ENCODE measurements at places on chromosomes 3 and 15.

GRCh38 chr3:157089455-157090221 lies 70.3 kb downstream of the CCNL1 start:
- DNase-seq: no peak

DNA sequence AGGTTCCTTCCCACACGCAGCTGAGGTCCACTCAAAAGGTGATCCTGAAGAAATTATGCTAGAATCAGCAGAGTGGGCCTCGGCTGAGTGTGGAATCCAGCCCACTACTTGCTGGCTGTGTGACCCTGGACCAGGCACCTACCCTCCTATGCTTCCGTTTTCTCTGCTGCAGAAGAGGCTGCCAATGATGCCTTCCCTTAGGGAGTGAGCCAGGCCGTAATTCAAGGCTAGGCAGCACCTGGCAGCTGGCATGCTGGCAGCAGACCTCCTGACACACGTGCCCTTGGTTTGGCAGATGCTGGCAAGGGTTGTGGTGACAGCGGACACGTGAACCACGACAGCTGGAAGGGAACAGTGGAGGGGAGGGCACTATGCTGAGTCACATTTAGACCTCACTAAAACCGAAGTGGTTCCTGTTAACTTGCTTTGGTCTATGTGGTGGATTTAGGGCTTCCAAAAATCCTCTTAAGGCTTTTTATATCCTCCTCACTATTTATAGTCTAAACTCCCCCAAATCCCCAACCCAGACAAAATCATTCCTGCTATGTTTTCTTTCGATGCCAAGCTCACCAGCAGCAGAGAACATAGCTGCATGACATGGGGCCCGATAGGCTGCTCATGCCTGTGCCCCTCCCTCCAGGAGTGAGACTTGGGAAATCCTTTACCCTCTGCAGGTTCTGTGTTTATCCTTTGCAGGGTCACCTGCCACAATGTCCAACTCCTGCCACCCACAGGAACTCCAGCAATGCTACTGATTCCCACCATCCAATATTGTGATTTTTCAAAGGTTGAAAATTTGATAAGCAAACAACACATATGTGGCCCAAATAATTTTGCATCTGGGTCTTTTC lies 10.6 kb upstream of the PCSK6 start:
- DNase-seq: no peak

DNA sequence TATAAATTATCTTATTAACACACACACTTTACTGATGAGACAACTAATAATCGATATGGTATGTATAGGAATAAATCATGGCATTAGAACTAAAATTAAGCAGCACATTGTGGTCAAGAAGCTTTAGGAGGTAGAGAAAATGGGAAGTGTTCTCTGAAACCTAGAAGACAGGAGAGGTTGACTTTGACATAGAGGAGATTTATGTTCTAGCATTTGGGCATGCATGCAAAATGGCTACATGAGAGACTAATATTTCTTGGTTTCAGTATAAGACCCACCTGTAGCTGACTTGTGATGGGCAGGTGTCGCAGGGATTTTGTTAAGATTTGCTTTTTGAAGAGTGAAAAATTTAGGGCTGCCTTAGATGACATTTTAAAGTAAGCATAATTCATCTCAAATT lies 209.7 kb upstream of the POU1F1 start:
- no peak for DNase-seq

GRCh38 chr3:15007681-15008141 lies 57.4 kb downstream of the MRPS25 start:
- DNase-seq: no peak

GRCh38 chr3:39387411-39387975 lies 4.3 kb downstream of the SLC25A38 start:
- no peak for DNase-seq

DNA sequence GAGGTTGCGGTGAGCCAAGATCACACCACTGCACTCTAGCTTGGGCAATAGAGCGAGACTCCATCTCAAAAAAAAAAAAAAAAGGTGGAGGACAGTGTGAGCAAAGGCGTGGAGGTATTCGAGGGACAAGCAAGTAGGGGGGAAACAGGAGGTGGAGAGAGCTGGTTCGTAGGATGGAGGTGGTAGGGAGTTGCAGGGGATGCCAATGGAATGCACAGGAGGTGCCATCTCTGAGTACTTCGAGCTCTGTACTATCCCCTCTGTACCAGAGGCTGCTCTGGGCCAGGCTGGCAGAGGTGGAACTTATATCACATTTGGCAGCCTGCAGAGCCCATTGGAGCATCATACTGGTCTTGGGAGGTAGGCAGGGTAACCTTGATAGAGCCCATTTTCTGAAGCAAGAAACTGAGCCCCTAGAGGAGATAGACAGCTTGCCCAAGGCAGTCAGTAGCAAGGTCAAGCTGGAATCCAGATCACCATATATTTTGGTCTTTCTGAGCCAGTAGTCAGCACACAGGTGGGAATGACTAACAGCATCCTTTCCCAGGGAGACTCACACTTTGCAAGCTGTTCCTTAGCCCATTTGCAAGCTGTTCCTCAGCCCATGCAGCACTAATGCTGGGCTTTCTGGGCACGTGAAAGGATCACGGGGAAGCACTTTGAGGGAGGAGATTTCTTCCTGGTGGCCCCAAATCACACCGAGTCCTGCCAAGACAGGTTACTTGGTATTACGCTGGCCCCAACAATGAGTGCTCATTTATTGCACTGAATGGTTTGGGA lies 9.2 kb upstream of the CCDC33 start:
- DNase-seq: no peak

GRCh38 chr3:174636451-174636850 lies 222.7 kb upstream of the NAALADL2 start:
- no peak for DNase-seq

DNA sequence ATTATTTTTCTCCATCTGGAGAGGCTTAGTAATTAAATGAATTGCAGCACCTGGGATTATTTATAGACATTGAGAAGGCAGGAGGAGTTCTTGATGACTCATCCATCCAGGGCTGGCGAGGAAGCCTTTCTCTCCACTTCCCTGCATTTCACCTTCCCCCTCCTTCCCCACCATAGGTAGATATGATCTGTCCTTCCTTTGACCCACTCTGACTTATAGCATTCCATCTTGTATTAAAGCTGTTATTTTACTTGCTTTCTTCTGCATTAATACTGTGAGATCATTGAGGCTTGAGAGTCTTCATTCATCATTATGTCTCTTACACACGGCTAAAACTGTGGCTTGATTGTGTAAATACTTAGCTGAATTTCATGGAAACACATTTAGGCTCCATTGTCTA lies 288.8 kb downstream of the FEZF2 start:
- no peak for DNase-seq

- no peak for DNase-seq
Measured at GRCh38 chr15:50302581-50302980, 37.1 kb upstream of the HDC start.

DNA sequence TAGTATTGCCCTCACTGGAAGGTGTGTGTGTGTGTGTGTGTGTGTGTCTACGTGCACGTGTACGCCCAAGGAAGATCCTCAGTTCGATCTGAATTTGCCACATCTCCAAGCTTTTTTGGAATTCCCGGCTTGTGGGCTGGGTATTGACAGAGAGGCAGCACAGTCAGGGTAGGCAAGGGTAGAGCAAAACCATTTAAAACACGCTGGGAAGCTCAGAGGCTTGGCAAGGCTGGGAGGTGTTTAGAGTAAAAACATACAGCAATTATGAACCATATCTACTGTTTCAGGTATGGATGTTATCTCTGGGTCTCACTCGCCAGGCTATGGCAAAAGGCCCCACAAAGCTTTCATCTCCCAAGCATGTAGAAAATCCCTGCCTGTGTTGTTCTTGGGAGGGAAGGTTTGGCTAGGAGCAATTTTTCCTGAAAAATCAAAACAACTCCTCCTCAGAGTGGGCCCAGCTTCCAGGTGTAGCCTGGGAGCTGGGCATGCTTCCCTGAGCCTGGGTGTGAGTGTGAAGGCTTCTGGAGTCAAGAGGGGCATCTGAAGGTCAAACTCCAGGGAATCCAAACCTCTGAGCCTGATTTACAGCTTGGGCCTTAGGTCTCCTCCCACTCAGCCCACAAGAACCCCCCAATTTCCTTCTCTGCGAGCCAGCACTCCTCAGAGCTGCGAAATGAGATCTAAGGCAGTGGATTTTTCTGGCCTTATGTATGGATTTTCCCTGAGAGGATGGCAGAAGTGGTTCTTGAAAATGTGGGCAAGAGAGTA lies 244.8 kb upstream of the TPRG1 start:
- DNase-seq: no peak

- no peak for DNase-seq
Measured at GRCh38 chr3:100425316-100425715, 24.0 kb downstream of the LNP1 start.

- DNase-seq: no peak
Measured at GRCh38 chr3:180457225-180457624, 144.7 kb upstream of the TTC14 start.

DNA sequence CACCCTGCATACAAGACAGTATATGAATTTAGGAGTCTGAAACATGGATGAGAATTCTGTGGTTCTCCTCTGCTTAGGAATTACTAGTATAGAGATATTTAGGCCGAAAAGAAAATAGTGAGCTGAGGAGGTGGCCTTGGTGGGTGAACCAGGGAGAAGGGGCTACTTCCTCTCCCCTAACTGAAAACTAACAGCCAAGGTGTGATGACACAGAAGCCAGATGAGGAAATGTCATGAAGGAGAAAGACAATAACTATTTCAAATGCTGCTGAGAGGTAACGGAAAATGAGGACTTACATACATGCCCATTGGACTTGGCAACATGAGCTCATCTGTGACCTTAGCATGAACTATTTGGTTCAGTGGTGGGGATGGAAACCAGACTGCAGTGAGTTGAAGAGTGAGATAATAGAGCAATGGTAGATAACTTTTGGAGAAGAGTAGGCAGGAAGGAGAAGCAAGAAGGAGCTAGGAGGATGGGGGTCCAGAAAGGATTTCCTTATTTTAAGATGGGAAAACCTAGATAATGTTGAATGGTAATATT lies 114.4 kb upstream of the TSPAN3 start:
- no peak for DNase-seq

DNA sequence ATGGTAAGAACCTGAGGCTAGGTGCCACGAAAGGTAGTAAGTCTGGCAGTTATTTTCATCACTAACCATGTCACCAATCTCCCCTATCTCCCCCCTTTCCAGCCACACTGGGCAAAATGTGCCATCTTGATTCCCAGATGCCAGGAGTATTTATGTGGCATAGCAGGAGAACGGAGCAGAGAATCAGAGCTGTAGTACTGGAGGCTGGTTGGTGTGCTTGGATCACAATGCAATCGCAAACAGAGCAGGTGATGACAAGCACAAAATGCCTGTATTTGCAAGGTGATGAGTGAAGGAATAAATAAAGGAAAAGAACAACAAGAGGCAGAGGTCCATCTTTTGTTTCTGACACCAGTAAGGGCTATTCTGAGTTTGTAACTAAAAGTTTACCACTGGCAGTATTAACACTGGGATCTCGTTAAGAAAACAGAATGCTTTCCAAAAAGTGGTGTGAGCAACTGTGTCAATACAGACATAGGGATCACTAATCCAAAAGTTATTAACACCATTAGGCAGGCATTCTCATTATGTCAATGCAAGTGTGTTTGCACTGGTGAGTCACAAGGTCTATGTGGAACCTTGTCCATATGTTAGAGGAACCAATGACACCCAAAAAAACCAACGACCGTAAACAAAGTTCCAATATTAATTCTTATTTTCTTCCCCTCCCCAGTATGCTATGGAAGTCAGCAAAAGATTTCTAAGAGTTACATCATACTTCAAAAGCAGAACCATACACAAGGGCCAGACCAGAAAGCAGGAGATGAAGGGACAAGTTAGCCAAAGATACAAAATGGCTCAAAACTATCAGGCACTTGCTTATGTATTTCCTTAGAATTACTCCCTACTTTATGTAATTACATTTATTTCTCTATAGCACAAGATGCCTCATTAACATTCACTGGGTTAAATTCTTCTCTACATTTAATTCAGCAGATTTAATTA lies 556.6 kb downstream of the FOXP1 start:
- DNase-seq: no peak

- DNase-seq: no peak
Measured at GRCh38 chr3:134904776-134905646, 110.0 kb downstream of the EPHB1 start.

GRCh38 chr3:45907769-45908705 lies 21.7 kb downstream of the CCR9 start:
- DNase-seq: no peak

DNA sequence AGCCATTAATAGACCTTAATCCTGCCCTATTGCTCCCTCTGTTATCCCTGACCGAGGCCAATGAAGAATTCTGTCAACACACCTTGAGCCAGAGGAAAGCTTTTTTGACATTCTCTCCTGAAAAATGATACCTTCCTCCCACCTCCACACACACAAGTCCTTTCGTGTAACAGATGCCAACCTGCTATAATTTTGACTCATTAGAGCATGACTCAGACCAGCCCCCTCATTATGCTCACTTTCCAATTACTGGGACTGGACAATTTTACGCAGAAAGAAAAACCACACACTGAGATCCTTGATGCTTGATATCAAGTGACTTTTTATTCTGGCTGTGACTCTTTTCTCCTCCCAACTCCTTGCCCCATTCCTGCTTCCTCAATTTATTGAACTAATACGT lies 50.9 kb downstream of the LSAMP start:
- no peak for DNase-seq

GRCh38 chr15:54576298-54576935 lies 598.2 kb downstream of the UNC13C start:
- DNase-seq: no peak

- DNase-seq: no peak
Measured at GRCh38 chr3:52333869-52334557, 17.9 kb downstream of the DNAH1 start.

DNA sequence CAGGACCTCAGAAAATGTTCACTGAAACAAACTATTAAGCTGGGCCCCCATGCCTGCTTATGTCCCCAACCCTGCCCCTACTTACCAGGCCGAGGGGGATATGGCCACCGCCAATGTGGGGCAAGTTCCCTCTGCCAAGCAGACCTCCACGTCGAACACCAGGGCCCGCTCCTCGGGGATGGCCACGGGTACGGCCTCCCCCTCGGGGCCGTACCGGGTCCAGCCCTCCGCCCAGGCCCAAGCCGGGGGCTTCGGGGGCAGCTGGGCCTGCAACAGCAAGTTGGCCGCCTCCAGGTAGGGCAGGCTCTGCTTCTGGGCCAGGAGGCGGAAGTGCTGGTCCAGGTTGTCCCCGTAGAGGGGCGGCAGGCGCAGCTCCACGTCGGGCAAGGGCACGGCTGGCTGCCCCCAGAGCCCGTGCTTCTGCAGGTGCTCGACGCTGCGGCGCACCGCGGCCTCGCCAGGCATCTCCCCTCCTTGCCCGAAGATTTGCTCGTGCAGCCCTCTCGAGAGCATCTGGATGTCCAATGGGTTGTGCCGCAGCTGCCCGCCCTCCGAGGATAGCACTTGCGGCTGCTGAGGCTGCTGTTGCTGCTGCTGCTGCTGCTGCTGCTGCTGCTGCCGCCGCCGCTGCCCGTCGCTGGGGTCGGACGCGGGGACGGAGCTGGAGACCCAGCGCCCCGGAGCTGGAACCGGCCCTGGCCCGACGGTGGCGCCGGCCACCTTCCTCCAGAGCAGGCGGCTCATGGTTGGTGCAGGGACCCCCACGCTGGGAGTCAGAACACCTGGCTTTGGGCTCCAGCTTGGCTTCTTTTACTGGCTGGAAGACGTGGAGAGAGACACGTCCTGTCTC lies 1.4 kb downstream of the POLG start:
- DNase-seq: no peak

Measured in GOT3 (cell line).